ENCODE measurements at places on chromosomes 3 and 15. TPM values are rescaled to one million over a fixed set of nuclear protein-coding genes. Genes with fewer than 3 reads are reported as not detected.
A peak's percentile ranks its signal among the peaks of the same experiment; 100 is the strongest.

The NOX5 gene
- polyA plus RNA-seq = 0.36 TPM

DNA sequence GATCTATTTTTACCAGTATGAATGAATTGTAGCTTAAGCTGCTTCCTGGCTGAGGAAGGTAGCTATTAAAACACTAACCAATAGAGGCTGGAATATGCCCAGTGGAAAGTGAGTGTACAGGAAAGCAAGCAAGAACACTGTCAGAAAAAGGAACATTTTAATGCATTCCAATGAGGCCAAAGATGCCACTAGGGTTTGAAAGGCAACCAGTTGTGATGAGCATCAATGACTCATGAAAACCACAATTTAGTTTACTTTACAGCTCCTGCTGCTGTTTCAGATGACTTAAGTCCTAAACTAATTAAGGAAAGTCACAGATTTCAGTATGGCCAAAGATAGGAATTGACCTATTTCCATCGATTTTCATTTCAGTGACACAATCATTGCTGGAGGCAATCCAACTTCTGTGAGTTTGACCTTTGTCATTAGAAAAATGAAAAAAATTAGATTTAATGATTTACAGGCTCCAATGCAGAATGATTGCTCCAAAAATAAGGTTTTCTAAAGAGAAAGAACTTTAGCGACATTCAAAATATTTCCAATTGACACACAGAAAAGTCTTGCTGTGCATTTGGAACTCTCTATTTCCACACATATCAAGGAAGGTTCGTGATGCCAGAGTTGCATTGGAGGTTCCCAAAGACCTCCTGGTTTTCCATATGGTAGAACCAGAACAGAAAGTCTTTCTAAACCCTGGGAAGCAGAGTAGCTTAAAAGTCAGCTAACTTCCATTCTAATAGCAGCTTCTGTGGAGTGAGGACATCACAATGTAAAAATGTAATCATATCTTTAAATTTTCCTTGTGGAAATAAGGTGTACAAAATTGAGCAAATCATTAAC is 103.0 kb downstream of the SUCNR1 start:
- no peak for DNase-seq

The SEMA6D gene
- 0.52 TPM for polyA plus RNA-seq

The RMDN3 gene
- 13.0 TPM for polyA plus RNA-seq

The EPHB3 gene
- 0.48 TPM for polyA plus RNA-seq

DNA sequence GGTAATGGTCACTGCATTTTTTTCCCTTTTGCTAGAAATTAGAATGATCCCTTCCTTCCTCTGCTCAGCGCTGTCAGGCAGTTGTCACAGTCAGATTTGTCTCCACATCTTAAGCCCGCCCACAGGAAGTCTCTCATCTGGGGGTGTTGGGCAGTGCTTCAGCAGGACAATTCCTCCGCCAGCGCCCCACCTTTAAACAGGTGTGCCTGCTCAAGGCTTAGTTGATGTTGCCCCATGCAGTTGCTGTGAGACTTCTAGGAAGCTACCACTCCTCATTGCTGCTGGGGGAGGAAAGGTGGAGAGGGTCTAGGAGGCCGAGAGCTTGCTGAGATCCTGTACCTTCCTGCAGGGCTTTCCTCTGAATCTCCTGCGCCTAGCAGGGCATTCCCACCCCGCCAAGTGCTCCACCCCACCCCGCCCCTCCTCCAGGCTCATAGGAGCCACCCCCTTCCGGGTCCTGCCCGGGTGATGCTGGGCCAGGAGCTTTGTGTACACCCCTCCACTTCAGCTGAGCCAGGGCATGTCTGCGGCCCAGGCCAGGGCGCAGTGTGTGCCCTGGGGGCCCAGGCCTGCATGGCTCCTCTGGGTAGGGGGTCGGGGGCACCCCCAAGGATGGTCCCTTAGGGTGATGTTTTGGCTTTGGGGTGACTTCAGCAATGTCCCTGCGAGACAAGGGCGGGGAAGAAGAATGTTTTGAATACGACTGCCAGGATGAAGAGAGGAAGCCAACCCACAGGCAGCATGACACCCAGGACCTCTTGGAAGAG is 68.7 kb downstream of the TRAK1 start:
- peak; percentile 77 for DNase-seq

DNA sequence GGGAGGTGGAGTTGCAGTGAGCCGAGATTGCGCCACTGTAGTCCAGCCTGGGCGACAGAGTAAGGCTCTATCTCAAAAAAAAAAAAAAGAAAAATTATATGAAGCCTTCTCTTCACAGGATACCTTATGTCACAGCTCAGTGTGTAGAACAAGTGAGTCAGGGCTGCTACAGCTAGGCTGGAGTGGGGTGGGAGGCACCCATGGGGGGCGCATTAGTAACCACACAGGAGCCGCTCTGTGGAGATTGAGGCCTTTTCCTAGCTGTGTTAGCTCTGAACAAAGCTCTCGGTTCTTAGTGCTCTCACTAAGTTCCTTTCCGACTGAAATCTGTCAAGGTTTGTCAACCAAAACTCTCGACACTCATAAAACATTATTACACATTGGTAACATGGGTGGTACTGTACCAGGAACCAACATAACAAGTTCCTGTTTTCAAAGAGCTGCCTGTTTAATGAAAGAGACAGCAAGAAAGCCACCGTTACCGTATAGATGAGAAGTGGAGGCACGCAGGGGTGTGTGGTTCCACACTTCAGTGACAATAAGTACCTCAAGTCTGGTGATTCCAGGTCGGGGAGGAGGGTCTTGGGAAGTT is 4.5 kb downstream of the LRRC31 start:
- no peak for DNase-seq

GRCh38 chr3:62723914-62724217 is 151.3 kb downstream of the CADPS start:
- DNase-seq = no peak

DNA sequence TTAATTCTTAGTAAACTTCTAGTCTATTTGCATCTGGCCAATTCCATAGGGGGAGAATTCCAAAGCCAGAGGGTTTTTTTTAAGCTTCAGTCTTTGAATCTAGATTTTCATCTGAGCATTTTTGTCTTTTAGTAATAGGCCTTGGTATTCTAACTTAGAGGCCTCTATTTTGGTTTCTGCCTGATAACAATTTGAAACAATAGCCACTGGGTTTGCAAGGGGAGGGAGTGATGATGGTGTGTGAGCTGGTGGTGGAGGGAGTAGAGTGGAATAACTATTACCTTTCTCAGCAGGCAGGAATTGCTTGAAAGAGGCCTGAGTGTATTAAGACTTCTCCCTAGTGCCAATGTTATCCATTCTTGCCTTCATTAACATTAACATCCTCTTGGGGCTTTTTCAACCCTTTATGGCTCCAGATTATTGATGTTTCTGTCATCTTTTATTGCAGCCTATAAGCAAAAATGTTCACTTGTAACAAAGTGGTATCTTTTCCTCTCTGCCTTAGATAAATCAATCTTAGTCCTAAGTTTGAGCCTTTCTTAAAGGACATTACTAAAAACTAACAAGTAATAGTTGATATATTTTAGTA is 26.5 kb upstream of the TCF12 start:
- no peak for DNase-seq

DNA sequence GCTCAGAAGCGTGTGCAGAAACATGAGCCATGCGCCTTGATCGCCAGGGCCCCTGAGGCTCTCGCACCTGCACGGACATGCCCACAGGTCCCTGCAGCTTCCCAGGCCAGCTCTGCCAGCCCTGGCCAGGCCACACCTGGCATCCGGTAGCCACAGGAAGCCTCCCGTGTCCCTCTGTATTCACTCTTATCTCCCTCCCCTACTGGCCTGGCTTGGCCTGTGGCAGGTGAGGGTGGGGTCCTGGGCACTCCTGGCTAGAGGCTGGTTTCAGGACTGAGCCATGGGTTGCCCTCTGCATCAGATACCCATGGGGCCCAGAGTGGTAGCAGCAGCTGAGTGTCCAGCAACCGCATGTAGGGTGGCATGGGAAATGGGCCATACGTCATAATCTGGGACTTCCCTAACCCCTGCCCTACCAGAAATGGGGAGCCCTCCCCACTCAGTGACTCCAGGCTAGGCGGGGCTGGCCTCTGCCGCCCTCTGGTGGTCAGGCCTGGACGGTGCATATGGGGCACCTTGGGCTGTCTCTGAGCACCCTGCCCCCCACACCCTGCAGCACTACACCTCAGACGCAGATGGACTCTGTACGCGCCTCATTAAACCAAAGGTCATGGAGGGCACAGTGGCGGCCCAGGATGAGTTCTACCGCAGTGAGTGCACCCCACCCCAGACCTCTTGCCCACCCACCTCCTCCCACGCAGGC is 12.6 kb upstream of the LMAN1L start:
- DNase-seq = peak; percentile 97

The ISL2 gene
- 0.20 TPM for polyA plus RNA-seq

The ARHGEF26 gene
- polyA plus RNA-seq = 0.91 TPM

DNA sequence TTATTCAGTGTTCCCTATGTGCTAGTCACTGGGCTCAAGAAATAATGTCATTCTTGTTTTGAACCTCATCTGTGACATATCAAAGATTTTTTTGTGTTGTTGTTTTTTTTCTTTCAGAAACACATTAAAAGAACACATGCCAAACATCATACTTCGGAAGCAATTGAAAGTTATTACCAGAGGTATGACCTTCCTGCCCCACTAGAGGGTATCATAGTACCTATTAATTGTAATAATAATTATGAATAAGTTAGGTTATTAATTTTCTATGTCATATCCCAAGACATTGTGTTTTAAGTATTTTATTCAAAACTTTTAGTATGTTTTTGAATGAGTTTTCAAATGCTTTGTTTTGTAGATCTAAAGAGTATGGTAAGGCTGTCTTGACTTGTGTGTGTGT is 65.7 kb downstream of the CDIN1 start:
- no peak for DNase-seq

DNA sequence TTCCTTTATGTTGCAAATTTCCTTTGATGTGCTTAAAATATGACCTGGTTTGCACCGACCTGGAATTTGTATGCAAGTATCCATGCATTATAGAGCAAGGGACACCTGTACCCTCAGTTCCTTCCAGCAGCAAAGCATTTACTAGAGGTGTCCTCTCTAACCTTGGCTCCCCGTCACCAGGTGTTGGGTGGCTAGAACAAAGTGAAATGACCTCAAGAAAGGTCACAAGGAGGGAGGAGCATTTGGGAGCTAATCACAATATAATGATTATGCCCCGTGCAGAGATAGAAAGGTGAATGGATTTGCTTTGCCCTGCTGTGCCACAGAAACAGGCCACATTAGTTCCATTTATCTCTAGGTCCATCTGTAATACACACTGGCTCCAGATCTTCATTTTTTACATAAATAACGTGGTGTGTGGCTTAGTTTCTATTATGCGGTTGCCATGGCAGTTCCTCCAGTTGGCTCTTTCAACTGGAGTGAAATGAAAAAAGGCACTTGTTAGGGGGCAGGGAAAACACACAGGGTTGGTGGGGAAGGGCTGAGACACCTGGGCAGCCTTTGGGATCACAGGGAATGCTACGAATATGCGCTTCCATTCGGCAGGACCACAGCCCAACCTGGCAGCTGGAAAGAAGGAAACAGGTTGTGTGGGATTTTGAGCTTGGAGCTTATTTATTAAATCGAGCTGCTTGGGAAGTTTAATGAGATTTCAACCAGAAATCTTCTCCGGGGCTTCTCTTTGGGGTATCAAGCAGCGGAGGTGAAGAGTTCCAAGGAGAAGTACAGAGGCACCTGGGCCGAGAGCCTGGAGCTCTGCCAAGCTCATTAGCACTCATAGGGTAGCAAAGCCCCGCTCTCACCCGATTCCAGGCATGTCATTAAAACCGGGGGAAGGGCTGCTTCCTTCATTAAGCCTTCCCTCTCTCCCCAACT is 233.5 kb upstream of the ST8SIA2 start:
- DNase-seq = no peak

All from spleen (tissue), 13 donors.